ENCODE measurements at places on chromosomes 7 and 10.

DNA sequence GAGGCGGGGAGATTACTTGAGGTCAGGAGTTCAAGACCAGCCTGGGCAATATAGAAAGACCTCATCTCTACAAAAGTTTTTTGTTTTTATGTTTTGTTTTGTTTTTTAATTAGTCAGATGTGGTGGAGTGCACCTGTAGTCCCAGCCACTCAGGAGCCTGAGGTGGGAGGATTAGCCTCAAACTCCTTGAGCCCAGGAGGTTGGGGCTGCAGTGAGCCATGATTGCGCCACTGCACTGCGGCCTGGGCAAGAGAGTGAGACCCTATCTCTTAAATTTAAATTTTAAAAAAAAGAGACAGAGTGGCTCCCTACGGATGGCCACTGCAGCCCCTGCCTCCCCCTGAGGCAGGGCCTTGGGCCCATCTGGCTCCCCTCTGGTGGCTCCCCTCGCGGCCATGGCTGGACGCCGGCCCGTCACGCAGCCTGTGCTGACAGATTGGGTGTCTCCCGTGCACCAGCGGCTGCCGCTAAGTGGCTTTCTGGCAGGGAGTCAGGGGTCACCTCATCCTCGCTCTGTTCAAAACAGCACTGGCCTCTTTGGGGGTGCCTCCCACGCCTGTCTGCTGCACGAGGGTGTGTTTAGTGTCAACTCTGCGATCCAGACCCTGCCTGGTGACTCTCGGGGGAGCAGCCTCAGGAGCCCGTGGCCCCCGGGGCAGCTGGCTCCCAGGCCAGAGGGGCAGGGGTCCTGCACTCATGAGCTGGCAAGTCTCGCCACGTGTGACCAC lies 44.4 kb upstream of the ELN start:
- DNase-seq: no peak

DNA sequence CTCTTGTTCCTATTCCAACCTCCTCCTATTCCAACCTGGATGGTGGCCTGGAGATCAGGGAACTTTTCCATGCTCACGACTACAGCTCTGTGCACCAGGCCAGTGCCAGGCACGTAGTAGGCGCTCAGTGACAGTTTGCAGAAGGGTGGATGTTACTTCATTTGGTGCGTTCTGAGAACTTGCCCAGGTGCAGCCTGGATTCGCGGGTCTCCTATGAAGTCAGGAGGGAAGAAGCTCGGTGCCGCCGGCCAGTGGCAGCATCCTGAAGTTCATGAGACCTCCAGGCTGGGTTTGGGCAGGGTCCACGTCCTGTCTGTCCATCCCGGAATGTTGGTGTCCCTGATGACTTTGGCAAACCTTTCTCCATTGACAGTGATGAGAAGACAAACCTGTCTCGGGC lies 21.3 kb downstream of the LHPP start:
- DNase-seq: no peak

DNA sequence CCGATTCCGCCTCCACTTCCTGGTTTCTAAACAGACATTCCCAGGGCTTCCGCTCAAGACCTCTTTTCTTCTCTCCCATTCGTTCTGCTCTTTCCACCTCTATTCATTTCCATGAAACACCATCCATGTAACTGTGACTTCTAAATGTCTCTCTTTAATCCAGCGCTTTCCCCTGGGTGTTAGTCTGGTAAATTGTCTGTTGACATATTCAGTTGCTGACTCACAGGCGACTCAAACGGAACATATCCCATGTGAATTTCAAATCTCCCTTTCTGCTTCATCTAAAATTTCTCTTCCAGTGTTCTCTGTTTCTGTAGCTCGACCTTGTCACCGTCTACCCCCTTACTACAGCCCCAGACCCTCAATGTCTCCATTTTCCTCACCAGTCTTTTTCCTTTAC lies 119.1 kb downstream of the PFKFB3 start:
- no peak for DNase-seq

GRCh38 chr10:103894441-103894864 lies 23.5 kb downstream of the STN1 start:
- DNase-seq: no peak

- no peak for DNase-seq
Measured at GRCh38 chr10:89215511-89215910, 8.4 kb upstream of the CH25H start.
